AG10803 (cell line): ENCODE measurements at places on chromosomes 16 and 17.
A peak's percentile ranks its signal among the peaks of the same experiment; 100 is the strongest.

GRCh38 chr16:71637398-71637797 is 11.4 kb downstream of the MARVELD3 start:
- peak; percentile 64 for DNase-seq

- peak; percentile 97 for DNase-seq
These were observed 18.5 kb upstream of the NAGLU start for GRCh38 chr17:42517516-42517915.

GRCh38 chr17:75525806-75526554 is 483 bp downstream of the LLGL2 start:
- DNase-seq: no peak

GRCh38 chr17:2707721-2708584 is 3.6 kb downstream of the CLUH start:
- DNase-seq: no peak

- DNase-seq: no peak
These were observed 16.2 kb downstream of the KIF19 start for GRCh38 chr17:74342224-74342623.

GRCh38 chr16:17360693-17361122 is 110.1 kb downstream of the XYLT1 start:
- DNase-seq: no peak

DNA sequence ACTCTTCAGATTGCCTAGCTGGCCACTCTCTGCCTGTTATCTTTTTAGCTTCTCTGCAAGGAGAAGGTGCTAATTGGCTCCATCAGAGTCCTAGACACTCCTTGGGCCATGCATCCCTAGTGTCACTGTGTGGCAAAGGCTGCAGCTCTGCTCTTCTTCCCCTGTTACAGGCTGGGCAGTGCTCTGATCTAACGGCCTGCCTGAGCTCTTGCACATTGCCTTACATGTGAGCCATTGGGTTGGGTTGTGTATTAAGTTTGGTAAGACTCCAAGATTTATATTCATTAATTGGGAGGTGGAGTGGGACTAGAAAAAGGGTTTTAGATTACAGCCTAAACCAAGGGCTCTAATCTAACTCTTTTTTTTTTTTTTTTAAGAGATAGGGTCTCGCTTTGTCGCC is 23.0 kb upstream of the SYT17 start:
- no peak for DNase-seq

- DNase-seq: no peak
These were observed 208.2 kb downstream of the FTO start for GRCh38 chr16:53912155-53912554.

DNA sequence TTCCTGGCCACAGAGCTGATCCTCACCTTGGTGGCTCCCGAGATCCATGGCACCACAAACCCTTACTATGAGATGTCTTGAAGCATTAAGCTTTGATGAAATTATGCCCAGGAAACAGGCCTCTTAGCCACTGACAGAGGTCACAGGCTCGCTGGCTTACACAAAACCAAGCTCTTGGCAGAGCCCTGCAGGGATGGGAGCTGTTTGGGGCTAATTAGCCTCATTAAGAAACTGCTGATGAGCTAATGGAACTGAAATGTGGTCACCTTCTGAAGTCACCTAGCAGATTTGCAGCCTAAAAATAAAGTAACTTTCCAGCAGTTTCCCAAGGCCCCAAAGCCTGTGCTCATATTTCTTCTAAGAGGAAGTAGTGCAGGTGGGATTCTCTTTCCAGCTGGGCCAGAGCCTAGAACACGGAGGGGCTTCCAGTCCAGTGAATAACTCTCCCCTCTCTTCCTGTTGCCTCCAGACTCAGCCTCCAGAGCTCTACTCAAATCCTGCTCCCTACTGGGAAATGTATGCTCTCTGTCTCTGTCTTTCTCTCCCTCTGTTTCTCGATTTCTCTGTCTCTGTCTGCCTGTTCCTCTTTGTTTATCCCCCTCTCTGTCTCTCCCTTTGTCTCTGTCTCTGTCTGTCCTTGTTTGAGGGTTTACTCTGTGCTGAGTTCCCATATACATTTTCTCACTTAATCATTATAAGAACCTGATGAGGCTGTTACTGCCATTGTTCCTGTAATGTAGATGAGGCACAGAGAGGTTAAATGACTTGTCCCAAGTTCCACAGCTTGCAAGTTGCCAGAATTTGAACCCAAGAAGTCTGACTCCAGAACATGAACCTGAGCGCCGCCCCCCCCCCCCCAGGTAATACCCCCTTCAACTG is 338.9 kb downstream of the CA10 start:
- DNase-seq: no peak

GRCh38 chr17:1007310-1008007 is 10.5 kb downstream of the TIMM22 start:
- no peak for DNase-seq

- no peak for DNase-seq
These were observed 1447.4 kb upstream of the GOT2 start for GRCh38 chr16:60181536-60181935.

GRCh38 chr16:85157813-85158742 is 45.8 kb upstream of the CIBAR2 start:
- peak; percentile 35 for DNase-seq

DNA sequence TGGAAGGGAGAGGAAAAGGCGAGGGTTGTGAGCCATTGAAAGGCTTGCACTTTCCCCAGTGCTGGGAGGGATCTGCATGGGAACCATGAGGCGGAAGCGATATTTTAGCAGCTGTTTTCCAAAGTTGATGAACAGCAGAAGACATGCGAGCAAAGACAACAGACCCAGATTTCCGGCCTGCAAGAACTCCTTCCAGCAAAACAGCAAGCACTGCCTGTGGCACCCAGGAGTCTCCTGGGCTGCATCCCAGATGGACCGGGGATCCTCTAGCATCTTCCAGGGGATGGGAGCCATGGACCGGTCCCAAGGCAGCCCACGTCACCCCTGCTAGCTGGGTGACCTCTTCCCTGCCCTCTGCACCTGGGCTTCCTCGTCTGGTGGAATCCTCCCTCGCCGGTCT is 162.8 kb downstream of the IRF8 start:
- DNase-seq: no peak

DNA sequence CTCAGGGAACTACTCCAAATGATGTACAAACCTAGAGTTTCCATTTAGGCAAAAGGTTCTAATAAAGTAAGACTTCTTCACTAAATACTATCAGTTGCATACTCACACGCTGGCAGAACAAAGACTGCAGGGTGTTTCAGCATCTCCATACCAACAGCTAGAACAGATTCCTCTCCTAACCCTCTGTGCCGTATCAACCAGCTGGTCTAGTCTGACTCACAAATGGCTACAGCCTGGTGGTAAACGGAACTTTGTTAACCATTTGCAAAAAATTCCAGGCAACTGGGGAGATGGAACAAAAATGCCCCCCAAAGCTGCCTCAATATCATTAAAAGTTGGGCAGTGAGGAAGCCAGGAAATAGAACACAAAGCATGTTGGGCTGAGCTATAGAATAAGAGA is 217.1 kb downstream of the GRIN2A start:
- no peak for DNase-seq

DNA sequence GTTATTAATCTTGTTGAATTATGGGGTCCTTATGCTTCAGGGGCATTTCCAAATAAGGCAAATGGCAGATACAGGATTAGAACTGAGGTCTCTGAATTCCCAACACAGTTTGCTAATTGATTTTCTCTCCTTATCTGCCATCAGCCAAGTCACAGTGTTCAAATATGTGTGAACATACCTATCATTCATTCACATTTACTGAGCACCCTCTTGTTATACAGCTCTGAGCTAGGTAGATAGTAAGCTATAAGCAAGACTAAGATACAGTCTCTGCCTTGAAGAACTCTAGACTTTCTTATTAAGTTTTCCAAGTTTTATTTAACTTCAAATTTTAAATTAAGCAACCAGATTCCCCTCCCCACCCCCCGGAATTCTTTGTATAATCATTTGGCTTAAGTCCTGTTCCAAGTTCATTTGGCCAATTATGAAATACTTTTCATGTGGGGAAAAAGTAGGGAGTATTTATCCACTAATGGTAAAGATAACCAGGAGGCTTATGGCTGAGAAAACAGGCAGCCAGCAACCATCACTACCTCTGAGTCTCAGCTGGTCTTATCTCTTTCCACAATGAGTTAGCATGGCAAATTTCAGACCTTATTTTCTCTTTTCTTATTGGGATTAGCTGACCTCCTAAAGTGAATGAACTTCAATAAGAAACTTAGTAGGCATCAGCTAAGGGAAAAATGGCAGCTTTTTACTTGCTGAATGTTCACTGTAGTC is 31.4 kb upstream of the CORO6 start:
- DNase-seq: no peak

GRCh38 chr17:38906460-38907228 is 18.8 kb upstream of the LASP1NB start:
- no peak for DNase-seq

DNA sequence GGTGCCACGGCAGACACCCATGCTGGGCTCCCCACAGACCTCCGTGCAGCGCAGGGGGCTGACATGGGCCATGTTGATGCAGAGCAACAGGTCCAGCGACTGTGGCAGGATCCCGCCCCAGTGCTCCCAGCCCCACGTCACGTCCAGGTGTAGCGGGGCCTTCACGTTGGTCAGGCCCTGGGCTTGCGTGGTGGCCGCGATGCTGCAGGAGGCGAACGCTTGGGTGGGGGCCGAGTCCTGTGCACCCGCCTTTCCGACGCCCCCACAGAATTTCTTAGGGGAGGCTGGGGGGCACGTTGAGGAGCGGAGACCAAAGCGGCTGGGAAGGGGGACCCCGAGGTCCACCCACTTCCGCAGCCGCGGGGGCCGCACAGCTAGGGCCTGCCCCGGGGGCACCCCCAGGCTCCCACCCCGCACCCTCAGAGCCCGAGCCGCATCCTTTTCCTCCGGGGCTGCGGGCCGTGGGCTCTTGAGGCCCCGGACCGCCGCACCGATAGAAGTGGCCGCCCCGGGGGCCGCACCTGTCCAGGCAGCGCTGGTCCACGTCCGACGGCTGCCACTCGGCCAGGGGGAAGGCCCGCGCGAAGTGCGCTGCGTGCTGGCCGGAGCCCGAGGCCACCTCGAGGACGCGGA is 416 bp downstream of the METTL26 start:
- no peak for DNase-seq

DNA sequence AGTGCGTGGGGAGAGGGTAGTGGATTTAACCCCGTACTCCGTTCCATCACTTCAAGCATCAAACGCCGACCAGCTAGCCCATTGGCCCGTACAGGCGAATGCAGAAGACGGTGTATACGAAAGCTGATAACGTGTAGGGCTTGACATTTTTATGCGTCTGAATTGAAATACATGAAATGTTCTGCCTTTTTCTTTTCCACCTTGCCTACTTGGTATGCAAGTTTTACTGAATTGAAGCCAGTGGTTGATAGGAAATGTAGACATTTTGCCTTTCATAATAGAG is 834 bp upstream of the STAT3 start:
- no peak for DNase-seq

DNA sequence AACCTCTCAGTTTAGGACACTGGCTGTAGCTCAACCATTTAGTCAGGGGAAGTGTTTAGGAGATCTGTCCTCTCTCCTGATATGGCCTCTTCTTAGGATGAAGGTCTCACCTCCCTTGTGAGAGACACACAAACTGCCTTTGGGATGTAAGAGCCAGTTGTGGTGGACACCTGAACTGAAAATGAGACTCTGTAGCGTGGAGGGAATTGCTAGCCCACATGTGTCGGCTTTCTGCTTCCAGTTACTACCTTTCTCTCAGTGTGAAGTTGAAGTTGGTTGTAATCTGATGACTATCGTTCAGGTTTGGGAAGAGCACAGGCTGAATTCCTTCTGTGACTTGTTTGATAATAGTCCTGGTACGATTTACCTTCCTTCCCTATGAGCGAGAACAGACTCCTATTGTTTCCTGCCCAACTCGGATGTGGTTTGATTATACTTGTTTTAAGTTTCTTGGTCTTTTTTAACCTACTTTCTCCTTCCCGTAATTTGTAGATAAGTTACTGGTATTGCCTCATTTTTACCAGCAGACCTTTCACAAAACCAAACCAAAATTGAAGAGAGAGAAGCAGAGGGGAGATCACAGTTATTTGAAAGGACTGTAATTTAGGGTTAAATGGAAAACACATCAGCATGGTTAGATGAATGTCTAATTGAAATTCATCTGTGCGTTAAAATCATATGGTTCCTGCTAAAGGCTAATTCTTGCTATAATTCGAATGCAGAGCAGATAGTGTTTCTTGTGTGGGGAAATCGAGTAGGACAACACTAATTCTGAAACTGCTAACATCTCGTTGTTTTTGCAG is 43.2 kb downstream of the CLEC16A start:
- DNase-seq: no peak

GRCh38 chr16:57186872-57187854 is 1.0 kb downstream of the RSPRY1 start:
- DNase-seq: peak; percentile 45

GRCh38 chr17:29246628-29247027 is at the start of gene CRYBA1:
TSS of gene CRYBA1 (plus strand) at chr17:29246859. CDS start at chr17:29246864, 5 bp downstream.
- DNase-seq: no peak

- peak; percentile 40 for DNase-seq
These were observed 14.7 kb downstream of the RNF43 start for GRCh38 chr17:58402679-58403078.

DNA sequence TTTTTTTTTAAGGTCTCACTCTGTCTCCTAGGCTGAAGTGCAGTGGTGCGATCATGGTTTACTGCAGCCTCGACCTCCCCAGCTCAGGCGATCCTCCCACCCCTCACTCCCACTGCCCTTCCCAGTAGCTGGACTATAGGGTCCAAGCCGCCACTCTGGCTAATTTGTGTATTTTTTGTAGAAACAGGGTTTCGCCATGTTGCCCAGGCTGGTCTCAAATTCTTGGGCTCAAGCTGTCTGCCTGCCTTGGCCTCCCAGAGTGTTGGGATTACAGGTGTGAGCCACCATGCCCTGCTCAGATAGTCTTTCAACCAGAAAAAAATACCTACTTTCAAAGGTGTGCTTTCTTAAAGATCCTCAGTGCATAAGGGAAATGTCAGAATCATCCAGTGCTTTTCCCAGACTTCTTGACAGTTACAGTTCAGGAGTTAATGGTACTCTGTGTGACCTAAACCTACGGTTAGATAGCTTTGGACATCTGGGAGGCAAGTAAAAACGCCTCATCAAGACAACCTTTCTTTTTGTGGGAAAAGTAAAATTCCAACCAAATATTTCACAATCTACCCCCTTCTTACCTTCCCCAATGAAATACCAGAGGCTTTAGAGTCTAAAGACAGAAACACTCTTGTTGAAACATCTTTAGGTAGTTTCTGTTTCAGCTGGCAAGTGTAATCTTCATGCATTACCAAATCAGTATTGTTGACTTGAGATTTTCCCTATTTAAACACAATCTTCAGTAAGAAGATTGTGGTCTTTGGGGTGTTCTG is 6.8 kb downstream of the RSPRY1 start:
- peak; percentile 71 for DNase-seq
